ENCODE measurements at places on chromosomes 1 and 21. TPM values are rescaled to one million over a fixed set of nuclear protein-coding genes. Genes with fewer than 3 reads are reported as not detected.

DNA sequence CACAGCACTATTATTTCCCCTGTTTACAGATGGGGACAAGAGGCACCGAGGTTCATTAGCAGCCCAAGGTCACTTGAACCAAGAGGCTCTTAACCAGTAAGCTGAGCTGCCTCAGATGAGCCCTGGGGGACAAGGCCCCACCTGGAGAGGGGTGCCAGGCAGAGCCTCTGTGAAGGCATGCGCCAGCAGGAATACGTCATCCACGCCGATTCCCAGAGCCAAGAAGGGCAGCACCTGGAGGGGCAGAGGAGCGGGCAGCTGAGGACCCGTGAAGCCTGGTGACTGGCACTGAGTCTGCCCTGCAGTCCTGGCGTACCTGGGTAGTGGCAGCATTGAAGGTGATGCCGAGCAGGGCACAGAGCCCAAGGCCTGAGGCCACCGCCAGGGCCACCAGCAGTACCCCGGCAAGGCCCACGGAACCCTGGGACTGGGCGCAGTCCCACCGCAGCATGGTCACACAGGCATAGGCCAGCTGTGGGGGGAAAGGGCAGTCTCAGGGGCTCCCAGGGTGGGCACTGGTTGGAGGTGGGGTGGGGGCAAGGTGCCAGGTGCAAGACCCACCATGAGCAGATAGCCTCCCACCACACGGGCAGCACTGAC is 14.1 kb downstream of the PTCH2 start:
- no peak overlapping the region for H3K27ac ChIP-seq
- H3K27me3 ChIP-seq, result no peaks in the 10 kb centered on the region
- peaks cover 2% of the 10 kb centered on the region for H3K4me1 ChIP-seq

DNA sequence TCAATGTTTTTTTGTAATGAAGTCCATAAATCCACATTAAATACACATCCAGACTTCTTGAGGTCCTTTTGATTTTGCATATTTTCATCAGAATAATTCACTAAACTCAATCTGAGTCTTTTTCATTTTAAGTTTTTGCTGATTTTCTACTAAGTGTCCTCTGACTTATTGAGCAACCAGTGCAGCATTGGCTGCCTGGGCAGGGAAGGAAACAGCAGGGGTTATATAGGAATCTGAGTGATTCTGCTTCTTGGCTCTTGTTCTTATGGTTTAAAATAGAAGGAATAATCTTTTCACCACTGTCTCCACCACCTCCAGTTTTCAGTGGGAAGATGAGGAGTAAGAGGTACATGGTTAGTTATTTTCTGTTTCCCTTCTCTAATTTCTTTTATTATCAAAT is 88.4 kb downstream of the ST6GALNAC5 start:
- no peak for DNase-seq
- H3K27me3 ChIP-seq, result no peaks in the 10 kb centered on the region
- no peak overlapping the region for H3K4me3 ChIP-seq
- H3K4me1 ChIP-seq, result no peaks in the 10 kb centered on the region

KIRREL1 gene
- 0.16 TPM for total RNA-seq

- no peaks in the 10 kb centered on the region for H3K27me3 ChIP-seq
- no peak for DNase-seq
- H3K27ac ChIP-seq, result no peak overlapping the region
- H3K4me3 ChIP-seq, result no peak overlapping the region
- H3K4me1 ChIP-seq, result peaks cover 2% of the 10 kb centered on the region
Observed at GRCh38 chr1:67460676-67461500, 30.7 kb upstream of the SERBP1 start.

DNA sequence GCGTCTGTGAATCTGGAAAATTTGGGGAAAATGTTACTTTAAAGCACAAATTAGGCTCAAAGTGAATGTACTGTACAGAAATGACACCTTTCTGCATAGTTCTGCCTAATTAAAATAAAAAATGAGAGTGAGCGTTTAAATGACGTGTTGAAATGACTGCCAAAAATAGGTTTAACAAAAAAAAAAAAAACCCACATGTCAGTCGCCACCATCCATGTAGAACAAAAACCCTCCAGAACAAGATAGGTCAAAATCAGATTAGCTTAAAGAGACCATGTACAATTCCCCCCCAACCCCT is 745 bp downstream of the PARP1 start:
- H3K4me3 ChIP-seq, result peak overlapping the region; percentile 99
- peaks cover 20% of the 10 kb centered on the region for H3K36me3 ChIP-seq
- H3K4me1 ChIP-seq, result peaks cover 37% of the 10 kb centered on the region
- H3K27ac ChIP-seq, result peak overlapping the region; percentile 98
- H3K27me3 ChIP-seq, result no peaks in the 10 kb centered on the region
- DNase-seq, result no peak

- no peaks in the 10 kb centered on the region for H3K36me3 ChIP-seq
- no peaks in the 10 kb centered on the region for H3K27me3 ChIP-seq
- DNase-seq, result no peak
- no peaks in the 10 kb centered on the region for H3K4me1 ChIP-seq
- H3K27ac ChIP-seq, result no peak overlapping the region
- H3K4me3 ChIP-seq, result no peak overlapping the region
Observed at GRCh38 chr1:177384461-177384860, 213.7 kb downstream of the BRINP2 start.

DNA sequence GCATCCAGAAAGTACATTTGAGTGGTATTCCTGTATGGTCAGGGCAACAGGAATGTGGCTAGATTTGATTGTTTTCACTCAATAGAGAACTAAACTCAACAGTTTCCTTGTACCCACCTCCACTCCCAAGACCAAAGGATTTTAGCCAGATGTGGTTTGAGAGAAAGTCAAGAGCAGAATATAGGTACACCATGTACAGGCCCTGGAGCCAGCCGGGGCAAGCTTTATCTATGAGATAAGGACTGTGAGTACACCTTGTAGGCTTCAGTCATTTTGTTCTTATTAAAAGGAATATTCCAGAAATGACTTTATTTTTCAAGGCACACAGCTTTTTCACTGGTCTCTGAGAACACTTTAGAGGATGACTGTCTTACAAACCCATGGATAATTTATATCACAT is 192.4 kb upstream of the JUN start:
- H3K27me3 ChIP-seq, result peaks cover 1% of the 10 kb centered on the region
- peaks cover 18% of the 10 kb centered on the region for H3K4me1 ChIP-seq
- H3K27ac ChIP-seq, result no peak overlapping the region
- H3K4me3 ChIP-seq, result no peak overlapping the region
- no peak for DNase-seq

KRTAP12-1 gene
- total RNA-seq, result not detected

DNA sequence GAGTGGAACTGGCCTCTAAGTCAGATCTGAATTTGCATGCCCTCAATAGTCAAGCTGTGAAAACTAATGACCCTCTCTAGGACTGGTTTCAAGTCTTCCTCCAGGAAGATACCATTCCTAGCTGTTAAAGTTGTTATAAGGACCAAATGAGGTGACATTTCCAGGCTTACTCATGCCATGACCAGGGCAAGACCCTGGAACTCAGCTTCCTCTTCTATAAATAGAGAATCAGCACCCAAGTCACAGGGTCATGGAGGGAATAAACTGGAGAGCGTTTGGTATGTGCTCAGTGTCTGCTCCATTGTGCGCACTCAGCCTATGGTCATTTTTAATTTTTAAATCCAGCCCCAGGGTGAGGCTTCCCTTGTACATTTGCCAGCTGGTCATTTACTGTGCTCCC is 2.5 kb downstream of the S100A9 start:
- DNase-seq, result no peak
- no peak overlapping the region for H3K27ac ChIP-seq
- peaks cover 7% of the 10 kb centered on the region for H3K27me3 ChIP-seq

All from activated CD8-positive, alpha-beta T cell treated with anti-CD3 and anti-CD28 coated beads for 36 hours (primary cell).